NCI-H2107 (cell line): ENCODE measurements at places on chromosomes 12 and 14.

GRCh38 chr12:12731178-12731577 lies 14.0 kb downstream of the CDKN1B start:
- DNase-seq, result no peak

DNA sequence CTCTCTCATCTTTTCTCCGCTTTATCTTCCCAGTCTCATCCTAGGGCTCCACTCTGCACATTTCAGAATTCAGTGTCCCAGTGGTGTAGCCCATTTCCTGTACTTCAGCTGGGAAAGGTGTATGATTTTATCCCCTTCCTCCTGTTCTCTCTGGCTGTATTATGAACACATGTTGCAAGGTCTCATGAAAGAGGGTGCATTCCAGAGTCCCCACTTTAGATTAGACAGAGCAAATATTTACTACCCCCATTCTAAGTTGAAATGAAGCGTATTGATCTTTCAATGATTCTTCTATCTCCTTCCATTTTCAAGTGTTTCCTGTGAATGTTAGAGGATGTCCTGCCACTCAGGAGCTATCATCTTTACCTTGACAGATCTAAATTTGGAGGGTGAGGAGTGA lies 123.2 kb downstream of the WIF1 start:
- no peak for DNase-seq

DNA sequence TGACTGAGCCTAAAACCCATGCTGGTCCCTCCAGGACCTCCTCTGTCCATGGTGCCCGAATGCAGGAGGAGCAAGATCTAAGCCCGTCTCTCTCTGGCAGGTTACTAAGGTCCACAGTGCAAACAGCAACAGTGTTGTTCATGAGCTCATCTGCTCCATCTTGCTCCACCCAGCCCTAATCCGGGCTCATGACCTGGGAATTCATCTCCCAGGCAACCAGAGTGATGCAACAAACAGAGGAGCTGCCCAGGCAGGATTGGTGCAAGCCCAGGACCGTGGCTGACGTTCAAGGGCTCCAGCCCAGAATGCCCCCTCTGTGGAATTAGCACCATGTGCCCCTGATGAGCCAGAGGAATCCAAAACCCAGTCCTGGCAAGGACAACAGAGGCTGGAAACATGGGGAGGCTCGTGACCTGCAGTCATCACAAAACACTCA lies 29.9 kb downstream of the HSPB8 start:
- DNase-seq, result no peak

GRCh38 chr12:49750027-49750995 lies 9.0 kb downstream of the TMBIM6 start:
- DNase-seq, result peak; percentile 76

GRCh38 chr14:99764222-99764706 lies 28.9 kb upstream of the EML1 start:
- DNase-seq, result no peak

DNA sequence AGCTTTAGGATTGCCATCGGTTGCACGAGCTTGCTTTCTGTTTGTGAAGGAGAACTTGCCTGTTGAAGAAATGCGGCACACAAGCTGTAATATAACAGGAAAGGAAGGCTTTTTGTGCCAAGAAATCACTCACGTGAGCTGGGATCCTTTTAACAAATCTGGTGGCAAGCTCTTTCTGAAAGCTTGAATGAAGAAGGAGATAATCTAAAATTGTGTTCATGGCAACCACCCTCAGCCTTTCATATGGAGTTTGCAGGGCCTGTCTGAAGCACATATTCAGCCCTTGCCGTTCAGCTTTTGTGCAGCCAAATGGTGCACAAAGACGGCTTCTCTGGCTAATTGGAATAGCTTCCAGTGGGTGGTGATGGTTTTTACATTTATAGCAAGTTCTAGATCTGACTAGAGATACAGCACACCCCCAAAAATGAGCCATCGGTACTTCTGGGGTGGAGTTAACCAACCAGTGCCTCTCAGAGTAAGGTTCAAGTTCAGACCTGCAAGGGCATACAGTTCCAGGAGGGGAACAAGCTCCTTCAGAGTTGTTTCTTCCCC lies 107.4 kb downstream of the AEBP2 start:
- no peak for DNase-seq

- no peak for DNase-seq
These were observed 7.0 kb downstream of the CCDC63 start for GRCh38 chr12:110853836-110854235.
